ENCODE measurements at places on chromosomes 7 and 10. TPM values are rescaled to one million over a fixed set of nuclear protein-coding genes. Genes with fewer than 3 reads are reported as not detected.
A peak's percentile ranks its signal among the peaks of the same experiment; 100 is the strongest.

DNA sequence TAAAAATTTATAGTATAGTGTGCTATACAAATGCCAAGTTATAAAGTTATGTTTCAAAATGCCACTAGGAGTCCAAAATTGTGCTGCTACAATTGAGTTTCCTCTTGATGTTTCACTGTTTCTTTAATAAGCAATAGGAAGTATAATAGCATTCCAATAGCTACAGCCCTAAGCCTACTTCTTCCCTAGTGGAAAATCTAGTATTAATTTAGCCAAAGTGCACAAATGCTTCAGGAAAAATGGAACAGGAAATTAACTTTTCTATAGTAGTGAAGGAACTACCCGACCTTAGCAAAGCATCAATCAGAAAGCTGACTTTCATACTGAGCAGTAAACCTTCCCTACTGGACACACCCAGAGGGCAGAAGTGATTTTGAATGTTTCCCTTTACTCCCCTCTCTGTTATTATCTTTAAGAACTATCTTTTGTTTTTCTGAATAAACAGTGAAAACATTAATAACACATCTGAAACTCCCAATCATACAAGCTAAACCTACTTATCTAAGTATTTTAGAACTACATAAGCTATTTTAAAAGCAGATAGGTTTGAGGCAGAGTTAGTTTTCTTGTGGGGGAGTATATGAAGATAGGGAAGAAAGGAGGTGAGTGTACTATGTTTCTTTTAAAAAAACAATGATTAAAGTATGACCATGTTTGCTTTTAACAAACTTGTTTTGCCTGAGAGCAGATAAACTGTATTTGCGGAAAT is 13.7 kb downstream of the CPED1 start:
- H3K27ac ChIP-seq, result no peak overlapping the region
- no peaks in the 10 kb centered on the region for H3K27me3 ChIP-seq
- no peaks in the 10 kb centered on the region for H3K36me3 ChIP-seq
- H3K4me3 ChIP-seq, result no peak overlapping the region
- no peaks in the 10 kb centered on the region for H3K4me1 ChIP-seq

DNA sequence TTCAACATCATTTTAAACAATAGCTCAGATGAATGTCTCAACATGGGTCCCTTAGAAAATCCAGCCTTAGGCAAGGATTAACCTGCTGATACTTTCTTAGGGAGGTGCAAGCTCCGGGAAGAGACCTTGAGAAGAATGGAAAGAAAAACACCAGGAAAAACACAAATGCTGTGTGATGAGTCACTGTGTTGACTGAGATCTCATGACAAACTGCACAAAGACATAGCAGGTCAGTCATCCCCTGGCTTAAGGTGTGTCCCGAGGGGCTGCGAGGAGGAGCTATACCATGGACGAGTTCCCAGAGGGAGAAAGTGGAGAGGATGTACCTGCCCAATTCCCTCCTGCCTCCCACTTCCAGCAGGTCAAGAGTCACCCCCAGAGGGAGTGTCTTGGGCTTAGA is 98.0 kb downstream of the TEX36 start:
- DNase-seq, result no peak
- no peaks in the 10 kb centered on the region for H3K27me3 ChIP-seq
- H3K36me3 ChIP-seq, result no peaks in the 10 kb centered on the region

DNA sequence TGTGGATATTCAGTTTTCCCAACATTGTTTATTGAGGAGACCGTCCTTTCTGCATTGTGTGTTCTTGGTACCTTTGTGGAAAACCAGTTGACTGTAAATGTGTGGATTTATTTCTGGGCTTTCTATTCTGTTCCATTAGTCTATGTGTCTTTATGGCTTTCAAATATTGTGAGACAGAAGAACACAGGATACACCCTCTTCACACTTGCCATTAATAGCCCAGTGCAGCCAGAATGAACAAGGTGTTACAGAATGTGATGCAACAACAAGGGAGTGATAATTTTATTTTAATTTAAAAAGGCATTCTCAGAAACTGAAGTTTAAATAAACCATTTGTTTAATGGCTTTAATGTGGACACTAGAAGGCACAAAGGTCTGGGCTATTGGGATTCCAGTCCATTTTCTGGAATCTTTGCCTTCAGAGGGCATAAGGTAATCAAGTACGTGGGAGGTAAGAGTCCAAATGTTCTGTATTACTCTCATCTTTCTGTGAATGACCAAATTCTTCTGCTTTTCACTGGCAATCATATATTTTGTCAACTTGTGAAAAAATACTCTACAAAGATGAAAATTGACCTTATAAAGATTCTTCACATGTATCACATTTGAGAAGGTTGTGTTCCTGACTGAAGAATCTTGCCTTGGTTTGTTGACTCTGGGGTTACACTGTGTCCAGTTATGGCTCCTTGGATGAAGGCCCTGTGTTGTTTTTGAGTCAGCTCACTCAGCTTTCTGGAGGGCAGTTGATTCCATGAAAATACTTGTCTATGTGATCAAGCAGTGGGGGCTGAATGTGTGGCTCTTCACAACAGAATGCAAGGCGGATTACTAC is 962.7 kb downstream of the LRMDA start:
- H3K4me3 ChIP-seq, result no peak overlapping the region
- peaks cover 51% of the 10 kb centered on the region for H3K4me1 ChIP-seq
- H3K27me3 ChIP-seq, result no peaks in the 10 kb centered on the region
- H3K36me3 ChIP-seq, result no peaks in the 10 kb centered on the region
- peak; percentile 24 for DNase-seq

The OR13A1 gene
- total RNA-seq, result not detected

DNA sequence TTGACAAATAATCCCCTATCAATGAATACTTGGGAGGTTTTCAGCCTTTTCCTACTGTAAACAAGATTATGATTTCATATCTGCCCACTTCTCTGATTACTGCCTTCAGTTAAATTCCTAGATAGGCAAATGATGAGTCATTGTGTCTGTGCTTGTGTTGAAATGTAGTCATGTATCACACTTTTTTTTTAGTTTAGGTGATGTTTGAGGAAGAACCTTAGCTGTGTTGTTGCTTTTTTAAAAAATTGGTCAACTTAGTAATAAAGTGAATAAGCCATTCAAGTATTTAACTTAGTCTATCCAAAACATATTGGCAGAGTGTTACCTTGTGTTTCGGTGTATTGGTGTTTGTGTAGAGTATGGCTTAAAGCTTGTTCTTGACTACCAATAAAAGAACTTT is 60.0 kb downstream of the WAC start:
- no peak overlapping the region for H3K27ac ChIP-seq
- H3K4me1 ChIP-seq, result peaks cover 50% of the 10 kb centered on the region

The CYP2E1 gene
- total RNA-seq, result 0.39 TPM

GRCh38 chr10:73368238-73368637 is 9.6 kb upstream of the CFAP70 start:
- no peaks in the 10 kb centered on the region for H3K4me1 ChIP-seq
- H3K27ac ChIP-seq, result no peak overlapping the region
- no peaks in the 10 kb centered on the region for H3K27me3 ChIP-seq
- no peaks in the 10 kb centered on the region for H3K36me3 ChIP-seq
- no peak overlapping the region for H3K4me3 ChIP-seq

The HECW1 gene
- 7.3 TPM for total RNA-seq

- no peaks in the 10 kb centered on the region for H3K27me3 ChIP-seq
- DNase-seq, result no peak
- peaks cover 58% of the 10 kb centered on the region for H3K36me3 ChIP-seq
- H3K27ac ChIP-seq, result no peak overlapping the region
- no peaks in the 10 kb centered on the region for H3K4me1 ChIP-seq
Measured at GRCh38 chr7:151565541-151565940, 45.8 kb upstream of the RHEB start.

Measured in tibial nerve (tissue), 4 donors.